HT-29 (cell line): ENCODE measurements at places on chromosomes 3 and 15.
A peak's percentile ranks its signal among the peaks of the same experiment; 100 is the strongest.

DNA sequence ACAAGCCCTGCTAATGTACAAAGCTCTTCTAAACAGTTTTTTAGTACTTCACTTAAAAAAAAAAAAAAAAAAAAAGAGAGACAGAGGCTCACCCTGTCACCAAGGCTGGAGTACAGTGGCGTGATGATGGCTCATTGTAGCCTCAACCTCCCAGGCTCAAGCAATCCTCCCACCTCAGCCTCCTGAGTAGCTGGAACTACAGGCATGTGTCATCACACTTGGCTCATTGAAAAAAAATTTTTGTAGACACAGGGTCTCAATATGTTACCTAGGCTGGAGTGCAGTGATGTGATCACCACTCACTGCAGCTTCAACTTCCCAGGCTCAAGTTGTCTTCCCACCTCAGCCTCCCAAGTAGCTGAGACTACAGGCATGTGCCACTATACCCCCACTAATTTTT, 47.6 kb upstream of the HEG1 start:
- DNase-seq: no peak

- DNase-seq: peak; percentile 76
These were observed 62.7 kb downstream of the TFDP2 start for GRCh38 chr3:142086581-142087090.

- no peak for DNase-seq
These were observed 14.5 kb downstream of the NUP210 start for GRCh38 chr3:13405614-13406013.

GRCh38 chr3:134590766-134591165, 60.1 kb downstream of the KY start:
- DNase-seq: no peak

DNA sequence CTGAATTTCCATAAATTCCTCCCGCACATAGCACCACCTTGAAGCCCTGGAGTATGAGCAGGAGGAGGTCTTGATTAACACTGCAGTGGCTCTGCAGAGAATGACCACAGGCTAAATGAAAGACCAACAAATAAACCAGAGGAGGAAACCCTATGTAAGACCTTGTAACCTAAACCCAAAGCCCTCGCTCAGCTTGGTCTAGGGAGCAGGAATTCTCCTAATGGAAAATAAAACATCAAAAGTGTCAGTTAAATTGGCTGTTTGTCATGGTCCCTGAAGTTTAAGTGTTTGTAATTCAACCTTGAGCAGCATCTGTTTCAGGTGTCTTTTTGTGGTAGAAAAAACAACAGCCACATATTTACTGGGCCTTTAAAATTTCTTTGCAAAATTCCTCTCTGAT, 9.2 kb upstream of the UBE2Q2 start:
- no peak for DNase-seq

GRCh38 chr15:48177383-48177765, 721 bp downstream of the MYEF2 start:
- peak; percentile 58 for DNase-seq

DNA sequence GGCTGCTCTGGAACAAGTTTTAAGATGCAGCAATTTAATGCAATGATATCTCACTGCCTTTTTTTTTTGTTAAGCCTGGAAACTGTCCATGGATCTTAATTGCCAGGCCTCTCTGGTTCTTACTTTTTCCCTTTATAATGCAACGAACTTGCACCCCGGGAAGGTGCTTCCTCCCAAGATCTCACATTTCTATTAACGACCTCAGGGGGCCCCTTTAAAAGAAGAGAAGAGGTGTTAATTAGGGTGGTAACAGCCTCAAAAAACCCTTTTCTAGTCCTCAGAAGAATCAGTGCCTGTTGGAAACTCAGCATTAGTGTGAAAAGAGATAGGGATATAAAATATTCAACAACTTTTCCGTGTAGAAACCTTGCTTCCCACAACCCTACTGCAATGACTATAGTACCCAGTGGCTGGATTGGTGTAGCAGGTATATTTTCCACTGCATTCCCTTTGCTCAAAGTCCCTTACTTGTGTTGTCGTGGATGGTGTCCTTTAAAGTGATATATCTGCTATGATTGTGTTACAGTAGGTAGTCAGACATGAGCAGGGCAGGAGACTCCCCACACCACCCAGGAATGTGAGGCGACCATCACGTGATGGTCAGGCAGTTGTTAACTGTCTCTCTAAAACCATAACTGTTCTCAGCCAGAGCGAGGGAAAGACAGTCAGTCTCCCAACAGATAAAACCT, 121.8 kb downstream of the CTNNB1 start:
- no peak for DNase-seq

- peak; percentile 17 for DNase-seq
These were observed 17.1 kb downstream of the CCDC13 start for GRCh38 chr3:42755681-42756578.

DNA sequence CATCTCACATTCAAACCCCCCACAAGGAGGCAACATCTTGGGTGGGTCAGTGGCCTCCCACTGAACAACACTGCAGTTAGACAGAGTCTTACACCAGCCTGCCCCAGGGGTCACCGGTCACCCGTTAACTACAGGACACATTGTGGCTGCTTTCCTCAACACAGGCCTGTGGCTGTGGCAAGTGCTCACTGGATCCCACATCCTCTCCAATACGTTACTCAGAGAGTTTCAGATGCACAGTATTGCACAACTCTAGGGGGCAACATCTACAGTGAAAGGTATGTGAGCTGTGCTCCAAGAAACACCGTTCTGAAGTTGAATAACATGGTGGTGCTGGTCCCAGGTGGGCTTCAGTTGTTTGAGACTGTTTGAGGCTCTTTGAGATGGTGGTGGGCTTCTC, 41.0 kb downstream of the CTDSPL start:
- no peak for DNase-seq

- DNase-seq: peak; percentile 51
These were observed 4.4 kb downstream of the NR2F2 start for GRCh38 chr15:96334705-96335410.

- no peak for DNase-seq
These were observed 192.8 kb downstream of the ARPP21 start for GRCh38 chr3:35832140-35832571.

DNA sequence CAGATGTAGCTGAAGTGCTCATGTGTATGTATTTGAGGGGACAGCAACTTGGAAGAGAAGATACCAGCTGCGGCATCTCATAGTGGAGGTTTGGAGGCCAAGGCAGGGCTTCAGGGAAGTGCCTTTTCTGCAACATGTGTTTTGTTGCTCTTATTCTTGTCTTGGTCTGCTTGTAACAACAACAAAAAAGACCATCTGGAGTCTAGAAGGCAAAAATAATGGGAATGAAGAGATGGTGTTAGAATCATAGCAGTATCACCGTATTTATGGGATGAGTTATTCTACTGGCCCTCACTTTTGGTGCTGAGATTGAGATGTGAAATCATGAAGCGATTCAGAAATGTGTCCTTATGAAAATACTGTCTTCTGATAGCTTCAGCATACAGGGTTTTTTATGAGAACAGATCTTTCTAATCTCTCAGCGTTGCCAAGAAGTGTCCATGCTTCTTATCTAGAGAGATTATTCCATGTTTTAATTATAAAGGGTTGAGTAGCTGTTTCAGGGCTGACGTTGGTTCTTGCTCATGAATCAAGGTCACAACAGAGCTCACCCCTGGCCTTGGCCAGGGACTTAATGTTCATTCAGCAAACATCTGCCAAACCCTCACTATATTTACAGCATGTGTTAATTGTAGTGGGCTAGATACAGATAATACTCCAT, 58.0 kb downstream of the ITPR1 start:
- DNase-seq: no peak

- DNase-seq: peak; percentile 98
These were observed at the start of gene CCDC14 for GRCh38 chr3:123960781-123961507. Gene CCDC14 (minus strand): TSS chr3:123961229. CDS start chr3:123961173, 56 bp downstream.

DNA sequence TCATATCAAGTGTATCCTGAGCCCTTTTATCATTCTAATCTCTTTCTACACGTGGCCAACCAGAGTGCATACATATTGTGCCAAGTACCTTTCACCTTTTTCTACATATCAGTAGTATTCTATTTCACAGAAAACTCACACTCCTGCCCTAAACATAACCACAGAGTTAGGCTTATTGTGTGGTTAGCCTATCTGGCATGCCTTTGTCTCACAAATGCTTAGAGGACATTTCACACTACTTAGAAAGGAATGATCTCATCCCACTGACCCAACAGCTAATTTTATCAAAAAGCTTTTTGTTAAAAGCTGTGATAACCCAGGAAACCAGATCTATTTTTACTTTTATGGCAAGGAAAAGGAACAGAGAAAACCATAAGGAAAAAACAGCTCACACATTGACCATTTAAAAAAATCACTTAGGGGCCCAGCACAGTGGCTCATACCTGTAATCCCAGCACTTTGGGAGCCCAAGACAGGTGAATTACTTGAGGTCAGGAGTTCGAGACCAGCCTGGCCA, 17.8 kb upstream of the MAP4 start:
- DNase-seq: no peak

- DNase-seq: no peak
These were observed 622.2 kb upstream of the ZNF385D start for GRCh38 chr3:22373182-22373581.

DNA sequence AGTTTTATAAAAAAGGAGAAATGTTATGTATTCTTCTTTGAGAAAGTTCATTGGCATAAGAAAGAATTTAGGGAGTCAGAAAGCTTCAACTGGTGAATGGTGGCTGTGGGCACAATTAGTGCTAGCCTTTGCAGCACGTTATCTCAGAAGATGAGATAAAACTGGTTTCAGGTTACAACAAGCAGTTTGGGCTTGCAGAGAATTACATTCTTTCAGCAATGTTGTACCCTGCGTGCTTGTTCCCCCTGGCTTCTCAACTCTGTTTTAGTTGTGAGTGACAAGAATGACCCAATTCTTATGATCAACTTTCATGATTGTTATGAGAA, 31.6 kb upstream of the ACP3 start:
- no peak for DNase-seq

DNA sequence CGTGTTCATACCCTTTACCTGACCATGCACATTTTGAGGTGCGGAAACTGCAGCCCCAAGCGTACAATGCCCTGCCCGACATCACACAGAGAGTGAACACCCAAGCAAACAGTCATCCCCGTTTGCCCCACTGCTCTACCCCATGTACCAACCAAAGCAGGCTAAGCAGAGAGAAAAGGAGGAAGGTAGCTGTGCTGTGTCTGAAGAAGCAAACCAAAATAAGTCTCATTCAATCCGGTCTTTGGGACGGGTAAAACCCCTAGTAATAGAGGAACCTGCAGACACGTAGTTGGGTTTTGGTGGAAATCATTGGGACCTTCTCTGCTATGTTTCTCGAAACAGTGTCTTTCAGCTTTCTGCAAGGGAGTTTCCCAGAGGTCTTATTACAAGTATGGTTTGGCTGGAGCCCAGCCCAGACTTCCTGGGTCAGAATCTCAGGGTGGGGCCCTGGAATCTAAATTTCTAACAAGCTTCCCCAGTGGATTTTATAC, 164.6 kb upstream of the HES1 start:
- DNase-seq: peak; percentile 90

- no peak for DNase-seq
These were observed 4.1 kb upstream of the P4HTM start for GRCh38 chr3:48985831-48986376.

- DNase-seq: no peak
These were observed 25.5 kb upstream of the ZNF710 start for GRCh38 chr15:89975482-89976245.

DNA sequence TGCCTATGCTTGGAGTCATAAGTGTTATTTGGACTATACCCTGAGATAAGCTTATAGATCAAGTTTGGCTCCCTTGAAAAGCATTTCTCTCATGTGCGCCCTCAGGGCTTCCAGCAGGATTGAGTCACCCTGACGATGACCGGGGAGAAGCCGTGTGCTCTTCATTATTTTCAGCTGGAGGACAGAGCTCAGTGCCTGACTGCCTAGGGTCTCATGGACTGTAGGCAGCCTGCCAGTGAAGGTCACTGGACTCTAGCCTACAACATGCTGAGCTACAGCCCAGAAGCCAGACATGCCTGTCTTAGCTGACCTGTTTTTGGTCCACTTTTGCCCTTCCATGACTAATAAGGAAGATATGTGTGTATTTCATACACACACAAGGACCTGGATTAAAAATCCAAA, 31.6 kb upstream of the NUDT16 start:
- no peak for DNase-seq
